ENCODE measurements at places on chromosomes 13 and 19.

DNA sequence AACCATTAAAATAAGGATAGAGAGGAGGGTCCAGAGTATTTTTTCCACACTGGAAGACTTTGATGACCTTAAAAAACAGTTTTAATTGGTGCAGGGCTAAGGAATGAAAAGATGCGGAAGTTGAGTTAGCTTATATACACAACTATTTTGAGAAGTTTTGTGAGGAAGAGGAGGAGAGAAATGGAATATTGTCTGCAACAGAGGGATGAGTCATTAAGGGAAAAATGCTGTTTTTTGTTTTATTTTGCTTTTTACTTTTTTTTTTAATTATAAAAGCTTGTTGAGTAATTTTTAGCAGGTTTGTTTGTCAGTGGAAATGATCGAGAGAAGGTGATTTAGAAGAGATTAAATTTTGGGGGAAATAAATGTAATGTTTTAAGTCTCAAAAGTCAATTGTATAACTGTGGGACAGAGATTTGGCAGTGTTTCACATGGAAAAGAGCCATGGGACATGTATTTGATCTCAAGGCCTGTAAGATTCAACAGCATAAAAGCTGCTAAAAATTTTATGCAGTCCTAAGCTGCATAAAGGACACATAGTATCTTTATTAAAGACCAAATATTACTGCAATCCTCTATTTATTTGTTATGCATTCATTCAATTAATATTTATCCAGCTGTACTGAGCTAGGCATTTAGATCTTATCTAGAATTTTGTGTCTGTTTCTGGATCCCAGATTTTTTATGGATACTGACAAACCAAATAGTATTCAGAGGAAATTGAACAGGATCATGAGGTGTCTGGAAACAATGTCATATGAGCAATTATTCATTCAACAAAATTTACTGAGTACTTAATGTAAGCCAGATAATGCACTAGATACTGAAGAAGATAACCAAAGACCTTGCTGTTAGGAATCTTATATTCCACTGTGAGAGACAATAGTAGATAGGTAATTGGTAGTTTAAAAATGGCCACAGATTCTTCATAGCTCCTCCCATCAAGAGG is 72.7 kb downstream of the DNAJC15 start:
- no peak for DNase-seq

DNA sequence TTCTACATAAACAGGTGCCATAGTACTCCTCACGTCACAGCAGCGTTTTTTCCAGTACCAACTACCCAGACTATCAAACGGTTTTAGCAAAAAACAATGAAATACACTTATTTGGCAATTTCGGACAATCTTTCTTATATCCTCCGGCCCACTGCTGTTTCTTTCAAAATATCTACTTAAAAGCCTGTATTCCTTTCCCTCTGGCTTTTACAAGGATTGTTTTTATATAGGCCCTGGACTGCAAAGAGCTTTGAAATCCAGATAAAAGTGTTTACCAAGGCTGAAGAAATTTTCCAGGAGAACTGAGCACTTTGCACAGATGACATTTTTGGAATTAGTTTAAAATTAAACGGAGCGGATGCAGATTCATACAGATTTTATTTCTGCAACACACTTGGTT is 255.9 kb upstream of the STARD13 start:
- no peak for DNase-seq

DNA sequence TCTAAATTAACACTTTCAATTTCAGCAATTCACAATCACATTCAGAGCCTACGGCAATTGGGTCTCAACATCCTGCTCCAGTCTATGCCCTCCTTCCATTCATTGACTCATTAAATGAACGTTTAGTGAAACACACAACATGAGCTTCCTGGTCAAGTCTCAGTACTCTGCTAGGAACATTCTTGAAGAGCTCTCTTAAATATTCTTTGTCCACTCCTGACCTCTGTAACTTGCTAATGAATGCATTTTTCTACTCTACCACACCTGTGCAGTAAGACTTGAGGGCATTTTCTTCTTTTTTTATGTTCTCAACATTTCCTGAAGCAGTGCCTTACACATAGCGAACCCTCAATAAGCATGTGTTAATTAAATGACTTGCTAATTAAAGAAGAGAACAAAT is 168.6 kb downstream of the OXGR1 start:
- no peak for DNase-seq

- DNase-seq: no peak
These were observed 58.3 kb downstream of the DACH1 start for GRCh38 chr13:71808708-71809107.

DNA sequence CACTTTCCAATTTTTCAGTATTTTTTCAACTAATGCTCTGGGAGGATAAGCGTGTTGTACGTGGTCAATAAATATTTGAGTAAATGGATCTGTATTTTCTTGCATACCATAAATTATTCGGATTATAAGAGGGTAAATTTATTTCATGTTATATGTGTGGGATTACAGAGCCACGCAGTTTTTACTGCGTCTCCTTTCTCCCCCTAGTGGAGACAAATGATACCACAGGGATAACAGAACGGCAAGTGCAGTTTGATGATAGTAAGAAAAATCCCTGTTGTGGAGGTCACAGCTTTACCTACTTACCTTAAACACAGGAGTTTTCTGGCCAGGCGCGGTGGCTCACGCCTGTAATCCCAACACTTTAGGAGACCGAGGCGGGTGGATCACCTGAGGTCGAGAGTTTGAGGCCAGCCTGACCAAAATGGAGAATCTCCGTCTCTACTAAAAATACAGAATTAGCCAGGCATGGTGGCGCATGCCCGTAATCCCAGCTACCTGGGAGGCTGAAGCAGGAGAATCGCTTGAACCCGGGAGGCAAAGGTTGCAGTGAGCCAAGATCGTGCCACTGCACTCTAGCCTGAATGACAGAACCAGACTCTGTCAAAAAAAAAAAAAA is 16.8 kb downstream of the MBD3L2B start:
- DNase-seq: peak; percentile 30

GRCh38 chr19:21705393-21705792 is 62.0 kb downstream of the ZNF100 start:
- DNase-seq: no peak

DNA sequence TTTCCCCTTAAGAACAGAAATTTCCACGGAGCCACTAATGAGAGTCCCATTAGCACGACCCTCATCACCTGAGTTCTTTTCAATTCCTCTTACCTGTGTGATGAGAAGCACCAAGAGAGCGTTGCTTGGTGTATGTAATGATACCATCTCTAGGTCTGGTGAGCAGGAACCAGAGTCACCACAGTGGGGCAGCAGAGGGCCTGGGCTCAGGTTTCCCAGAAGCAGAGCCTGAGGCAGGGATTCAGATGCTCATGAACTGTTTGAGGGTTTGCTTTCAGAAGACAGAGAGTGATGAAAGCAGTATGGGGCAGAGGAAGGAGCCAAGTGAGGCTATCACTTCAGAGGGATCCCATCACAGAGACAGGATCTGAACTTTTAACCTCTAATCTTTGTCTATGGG is 3.1 kb upstream of the PTPRH start:
- DNase-seq: peak; percentile 33

DNA sequence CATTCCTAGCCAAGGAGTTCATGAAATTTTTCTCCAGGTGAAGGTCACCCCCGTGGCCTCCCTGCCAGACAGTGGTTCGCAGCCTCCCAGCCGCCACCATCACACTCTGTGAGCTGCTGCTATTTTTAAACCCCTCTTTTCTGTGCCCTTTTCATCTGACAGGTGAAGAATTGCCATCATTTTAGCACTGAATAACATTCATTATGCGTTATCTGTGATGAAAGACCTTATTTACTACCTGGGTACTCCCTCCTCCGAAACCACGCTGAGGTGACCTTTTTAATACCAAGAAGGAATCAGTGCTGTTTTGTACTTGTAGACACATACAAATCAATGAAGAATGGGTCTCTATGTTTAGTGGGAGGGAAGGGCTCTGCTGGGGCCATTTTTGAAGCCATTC is 148.9 kb upstream of the GPR12 start:
- DNase-seq: no peak

GRCh38 chr13:40292108-40292507 is 374.3 kb downstream of the FOXO1 start:
- no peak for DNase-seq

DNA sequence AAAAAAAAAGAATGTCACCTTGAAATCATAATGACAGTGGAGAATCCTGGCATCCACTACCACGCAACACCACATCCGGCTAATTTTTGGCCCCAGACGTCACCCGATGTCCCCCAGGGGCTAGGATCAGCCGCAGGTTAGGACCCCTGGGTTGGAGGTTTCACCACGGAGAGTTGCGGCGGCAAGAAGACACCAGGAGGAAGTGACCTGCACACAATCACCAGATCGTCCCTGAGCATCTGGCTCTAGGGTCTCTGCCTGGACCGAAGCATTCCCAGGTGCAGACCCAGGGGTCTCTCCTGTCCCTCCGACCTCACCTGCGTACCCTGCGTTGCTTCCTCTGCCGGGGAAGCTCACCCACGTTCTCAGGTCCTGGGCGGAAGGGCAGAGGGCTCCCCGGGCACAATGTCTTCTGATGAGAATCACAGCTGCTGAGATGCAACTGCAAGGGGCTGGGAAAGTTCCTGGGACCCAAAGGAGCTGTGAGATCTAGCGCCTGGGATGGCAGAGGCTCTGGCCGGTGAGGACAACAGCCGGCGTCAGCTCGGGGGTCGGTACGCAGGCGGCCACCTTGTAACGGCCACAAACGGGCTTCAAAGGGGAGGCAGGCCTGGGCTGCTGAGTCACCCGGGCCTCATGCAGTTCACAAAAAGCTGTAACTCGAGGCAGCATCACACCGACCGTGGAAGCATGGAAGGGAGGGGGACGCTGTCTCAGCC is 111.2 kb downstream of the GADD45B start:
- no peak for DNase-seq

- peak; percentile 53 for DNase-seq
These were observed 8.9 kb downstream of the CEBPA start for GRCh38 chr19:33293255-33294057.

DNA sequence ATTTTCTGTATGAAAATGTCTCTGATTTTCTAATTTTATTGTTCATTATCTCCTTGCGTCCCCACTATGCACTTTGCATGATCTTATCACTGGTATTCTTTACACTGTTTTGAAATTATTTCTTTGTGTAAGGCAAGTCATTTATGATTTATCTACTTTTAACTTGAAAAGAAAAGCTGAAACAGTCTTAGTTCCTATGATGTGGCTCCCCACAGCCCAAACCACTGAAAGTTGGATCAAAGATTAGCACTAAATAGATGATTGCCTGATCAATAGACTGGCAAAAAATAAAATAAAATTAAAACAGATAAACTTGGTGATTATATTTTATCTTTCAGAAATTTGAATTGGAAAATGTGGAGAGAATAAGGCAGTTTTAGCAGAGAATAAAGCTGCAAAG is 1101.9 kb downstream of the PCDH9 start:
- DNase-seq: no peak

DNA sequence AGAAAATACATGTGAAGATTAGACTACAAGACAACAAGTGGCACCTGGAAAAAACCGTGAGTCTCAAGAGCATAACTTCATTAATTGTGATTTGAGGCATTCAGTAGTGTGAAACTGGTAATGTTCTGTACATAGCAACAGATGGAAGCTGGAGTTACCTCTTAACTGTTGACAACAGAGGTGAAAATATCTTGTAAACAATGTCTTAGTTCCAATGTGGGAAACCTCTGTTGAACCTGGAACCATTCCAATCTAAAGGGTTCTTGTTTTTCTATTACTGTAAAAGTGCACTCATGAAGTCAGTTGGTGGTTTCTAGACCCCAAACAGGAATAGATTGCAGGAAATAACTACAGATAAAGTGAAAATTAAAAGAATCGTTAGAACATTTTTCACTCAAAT is 728.4 kb downstream of the SLITRK1 start:
- DNase-seq: no peak

- DNase-seq: no peak
These were observed 96.1 kb upstream of the MBNL2 start for GRCh38 chr13:97125810-97126738.

DNA sequence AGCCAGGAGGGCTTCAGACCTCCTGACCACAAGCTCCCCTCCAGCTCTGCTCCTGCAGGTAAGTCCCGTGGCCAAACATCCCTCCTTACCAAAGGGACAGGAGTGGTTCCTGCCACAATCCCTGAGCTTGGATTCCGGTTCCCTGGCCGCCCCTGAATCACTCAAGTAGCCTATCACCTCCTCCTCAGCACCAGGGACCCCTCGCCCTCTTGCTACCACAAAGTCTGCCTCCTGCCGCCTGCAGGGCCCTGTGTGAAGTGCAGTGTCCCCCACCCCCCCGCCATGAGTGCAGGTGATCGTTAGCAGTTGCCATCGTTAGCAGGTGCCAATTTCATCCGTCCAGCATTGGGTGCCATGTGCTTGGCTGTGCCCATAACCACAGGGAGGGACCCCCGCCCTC is 40.8 kb upstream of the RANBP3 start:
- no peak for DNase-seq

DNA sequence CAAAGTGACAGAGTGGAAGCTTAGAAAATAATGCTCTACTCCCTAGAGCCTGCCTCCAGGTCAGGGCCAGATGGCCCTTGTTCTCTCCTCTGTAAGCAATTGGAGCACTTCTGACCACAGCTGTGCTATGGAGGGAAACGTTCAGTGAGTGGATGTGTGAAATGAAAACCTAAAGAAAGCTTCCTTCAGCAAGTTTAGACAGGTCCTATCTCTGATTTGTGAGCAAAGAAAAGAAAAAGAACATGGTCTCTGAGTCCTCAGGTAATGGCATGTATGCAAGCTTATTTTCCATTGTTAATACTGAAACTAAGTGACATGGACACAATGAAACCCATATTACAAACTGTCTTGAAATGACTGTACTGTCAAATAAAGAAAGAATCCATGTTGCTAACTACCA is 1486.8 kb downstream of the EFNB2 start:
- no peak for DNase-seq

GRCh38 chr19:53507523-53508442 is 30.2 kb upstream of the ZNF331 start:
- DNase-seq: no peak

- no peak for DNase-seq
These were observed 2.2 kb downstream of the S1PR2 start for GRCh38 chr19:10228920-10229319.

GRCh38 chr19:34589730-34590129 is 87.2 kb downstream of the SCGB2B2 start:
- DNase-seq: no peak

GRCh38 chr19:33134571-33135041 is 2.7 kb downstream of the WDR88 start:
- no peak for DNase-seq

- no peak for DNase-seq
These were observed 41.1 kb downstream of the CEACAM1 start for GRCh38 chr19:42487032-42487797.
